B cell (primary cell): ENCODE measurements at places on chromosomes 6 and 20.

DNA sequence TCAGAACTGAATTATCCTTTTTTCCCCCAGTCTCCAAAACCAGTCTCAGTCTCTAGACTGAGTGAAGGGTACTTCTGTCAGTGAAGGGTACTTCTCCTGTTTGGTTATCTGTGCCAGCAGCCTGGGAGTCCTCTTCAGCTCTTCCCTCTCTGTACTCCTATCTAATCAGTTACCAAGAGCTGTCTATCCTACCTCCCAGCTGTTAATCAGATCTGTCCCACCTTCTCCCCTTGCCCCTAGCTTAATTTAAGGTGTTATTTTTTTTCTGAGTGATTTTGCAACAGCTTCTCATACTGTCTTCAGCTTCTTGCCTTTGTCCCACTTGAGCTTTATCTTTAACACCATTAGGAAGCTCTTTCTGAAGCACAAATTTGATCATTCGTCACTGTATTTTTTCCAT is 491.9 kb upstream of the SOX4 start:
- H3K27me3 ChIP-seq, result no peaks in the 10 kb centered on the region
- no peaks in the 10 kb centered on the region for H3K36me3 ChIP-seq
- H3K4me1 ChIP-seq, result peaks cover 48% of the 10 kb centered on the region
- no peak overlapping the region for H3K27ac ChIP-seq

- H3K4me1 ChIP-seq, result no peaks in the 10 kb centered on the region
- no peaks in the 10 kb centered on the region for H3K27me3 ChIP-seq
- no peak overlapping the region for H3K27ac ChIP-seq
- no peak for DNase-seq
These were observed 7.7 kb upstream of the C20orf203 start for GRCh38 chr20:32681175-32682084.

- H3K4me1 ChIP-seq, result no peaks in the 10 kb centered on the region
- DNase-seq, result no peak
- peaks cover 18% of the 10 kb centered on the region for H3K27me3 ChIP-seq
- H3K36me3 ChIP-seq, result no peaks in the 10 kb centered on the region
These were observed 27.3 kb downstream of the NR2E1 start for GRCh38 chr6:108193131-108193530.

DNA sequence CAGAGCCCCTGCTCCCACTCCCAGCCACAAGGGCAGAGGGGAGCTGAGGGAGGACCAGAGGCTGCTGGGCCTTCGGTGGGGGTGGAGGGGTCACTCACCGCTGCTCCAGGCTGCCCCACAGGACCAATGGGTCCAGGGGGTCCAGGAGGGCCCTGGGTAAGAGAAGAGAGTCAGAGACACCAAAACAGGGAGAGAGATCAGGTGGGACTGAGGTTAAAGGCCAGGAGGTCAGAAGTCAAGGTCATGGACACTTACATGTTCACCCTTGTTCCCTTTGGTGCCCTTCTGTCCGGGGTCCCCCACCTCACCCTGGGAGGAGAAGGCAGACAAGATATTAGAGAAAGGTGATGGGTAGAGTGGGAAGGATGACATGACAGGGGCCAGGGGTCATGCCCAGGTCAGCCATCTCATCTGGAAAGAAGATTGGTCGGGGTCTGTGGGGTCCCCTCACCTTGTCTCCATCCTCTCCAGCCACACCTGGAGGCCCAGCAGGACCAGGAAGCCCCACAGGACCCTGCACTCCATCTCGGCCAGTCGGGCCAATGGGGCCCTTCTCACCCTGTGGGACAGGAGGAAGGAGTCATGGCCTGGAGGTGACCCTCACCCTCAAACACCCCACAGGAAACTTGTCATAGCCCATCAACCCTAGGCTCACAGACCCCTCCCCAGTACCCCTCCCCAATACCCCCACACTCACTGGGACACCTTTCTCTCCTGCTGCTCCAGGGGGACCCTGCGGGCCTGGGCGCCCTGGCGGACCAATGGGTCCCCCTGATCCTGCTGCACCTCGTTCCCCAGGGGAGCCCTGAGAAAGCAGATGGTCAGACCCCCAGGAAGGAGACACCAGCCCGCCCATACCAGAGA is 21.0 kb downstream of the COL11A2 start:
- H3K4me3 ChIP-seq, result no peak overlapping the region
- no peaks in the 10 kb centered on the region for H3K36me3 ChIP-seq
- no peak for DNase-seq
- peaks cover 10% of the 10 kb centered on the region for H3K4me1 ChIP-seq
- peaks cover 13% of the 10 kb centered on the region for H3K27me3 ChIP-seq

GRCh38 chr6:11575408-11576033 is 38.0 kb downstream of the TMEM170B start:
- H3K4me3 ChIP-seq, result no peak overlapping the region
- no peaks in the 10 kb centered on the region for H3K27me3 ChIP-seq
- H3K4me1 ChIP-seq, result no peaks in the 10 kb centered on the region
- H3K36me3 ChIP-seq, result no peaks in the 10 kb centered on the region

- no peak overlapping the region for H3K27ac ChIP-seq
- no peak overlapping the region for H3K4me3 ChIP-seq
- no peaks in the 10 kb centered on the region for H3K36me3 ChIP-seq
These were observed 103.5 kb downstream of the SCP2D1 start for GRCh38 chr20:18916886-18917750.

GRCh38 chr20:51034476-51034875 is 11.6 kb upstream of the KCNG1 start:
- H3K27me3 ChIP-seq, result no peaks in the 10 kb centered on the region
- H3K36me3 ChIP-seq, result no peaks in the 10 kb centered on the region
- H3K27ac ChIP-seq, result peak overlapping the region; percentile 75
- peaks cover 38% of the 10 kb centered on the region for H3K4me1 ChIP-seq
- no peak overlapping the region for H3K4me3 ChIP-seq

- peak overlapping the region; percentile 54 for H3K4me3 ChIP-seq
- H3K36me3 ChIP-seq, result no peaks in the 10 kb centered on the region
- no peak overlapping the region for H3K27ac ChIP-seq
- peaks cover 9% of the 10 kb centered on the region for H3K4me1 ChIP-seq
These were observed 115.7 kb downstream of the AKAP7 start for GRCh38 chr6:131250936-131251335.

DNA sequence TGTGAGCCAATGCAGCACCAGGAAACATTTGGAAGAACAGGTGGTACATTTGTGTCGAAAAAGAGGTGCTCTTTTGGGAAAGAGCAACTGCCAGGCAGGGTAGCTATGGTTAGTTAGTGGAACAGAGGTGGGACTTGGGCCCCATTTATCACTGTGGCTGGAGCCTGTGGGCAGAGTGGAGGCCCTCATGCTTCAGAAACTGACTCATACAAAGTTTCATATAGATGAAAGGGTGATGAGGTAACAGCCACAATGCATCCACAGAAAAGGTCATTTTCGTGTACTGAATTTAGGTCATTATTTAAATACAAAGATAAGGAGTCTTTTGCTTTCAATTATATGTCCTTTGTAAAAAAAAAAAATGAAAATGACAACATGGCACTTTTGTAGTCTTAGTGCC is 76.4 kb upstream of the HS3ST5 start:
- H3K27ac ChIP-seq, result no peak overlapping the region
- H3K4me3 ChIP-seq, result no peak overlapping the region
- no peak for DNase-seq
- H3K4me1 ChIP-seq, result no peaks in the 10 kb centered on the region

DNA sequence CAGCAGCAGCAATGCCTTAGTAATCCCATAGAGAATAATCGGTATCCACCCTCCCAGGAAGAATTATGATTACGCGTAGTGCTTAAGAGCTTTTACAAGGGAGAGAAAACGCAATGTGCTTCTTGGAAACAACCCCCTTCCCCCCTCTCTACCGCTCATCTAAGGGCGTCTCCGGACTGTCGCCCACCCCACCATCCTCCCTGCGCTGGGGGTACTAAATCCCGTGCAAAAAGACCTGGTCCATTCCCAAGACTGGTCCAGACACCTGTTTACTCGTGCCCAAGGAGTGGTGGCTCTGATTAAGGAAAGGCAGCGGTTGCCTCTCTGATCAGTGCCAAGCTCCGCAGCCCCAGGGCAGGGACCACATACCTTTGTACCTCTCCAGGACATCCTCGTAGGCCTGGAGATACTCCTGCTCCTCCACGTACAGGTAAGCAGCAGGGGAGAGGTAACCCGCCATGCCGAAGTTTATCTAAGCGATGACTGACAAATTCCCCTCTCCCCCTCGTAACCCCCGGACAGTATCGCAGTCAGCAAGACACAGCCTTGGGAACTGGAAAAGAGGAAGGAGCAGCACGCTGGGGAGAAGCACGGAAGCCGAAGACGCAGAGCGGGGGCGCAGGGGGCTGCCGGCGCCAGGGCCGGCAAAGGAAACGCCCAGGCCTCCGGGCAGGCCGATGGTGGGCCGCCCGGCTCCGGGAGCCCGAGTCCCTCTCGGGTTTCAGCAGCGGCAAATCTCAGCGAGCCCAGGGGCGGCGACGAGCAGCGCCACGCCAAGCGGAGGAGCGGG is 112.0 kb upstream of the BEND6 start:
- no peaks in the 10 kb centered on the region for H3K27me3 ChIP-seq
- no peak overlapping the region for H3K27ac ChIP-seq
- peak; percentile 7 for DNase-seq
- H3K4me1 ChIP-seq, result peaks cover 12% of the 10 kb centered on the region
- peak overlapping the region; percentile 41 for H3K4me3 ChIP-seq

GRCh38 chr6:90098001-90098531 is 198.6 kb downstream of the BACH2 start:
- peaks cover 4% of the 10 kb centered on the region for H3K36me3 ChIP-seq
- no peak overlapping the region for H3K27ac ChIP-seq
- H3K27me3 ChIP-seq, result no peaks in the 10 kb centered on the region
- peaks cover 74% of the 10 kb centered on the region for H3K4me1 ChIP-seq
- DNase-seq, result no peak

GRCh38 chr20:52800734-52801627 is 171.2 kb upstream of the TSHZ2 start:
- H3K4me1 ChIP-seq, result no peaks in the 10 kb centered on the region
- DNase-seq, result no peak
- no peak overlapping the region for H3K27ac ChIP-seq
- H3K27me3 ChIP-seq, result no peaks in the 10 kb centered on the region

DNA sequence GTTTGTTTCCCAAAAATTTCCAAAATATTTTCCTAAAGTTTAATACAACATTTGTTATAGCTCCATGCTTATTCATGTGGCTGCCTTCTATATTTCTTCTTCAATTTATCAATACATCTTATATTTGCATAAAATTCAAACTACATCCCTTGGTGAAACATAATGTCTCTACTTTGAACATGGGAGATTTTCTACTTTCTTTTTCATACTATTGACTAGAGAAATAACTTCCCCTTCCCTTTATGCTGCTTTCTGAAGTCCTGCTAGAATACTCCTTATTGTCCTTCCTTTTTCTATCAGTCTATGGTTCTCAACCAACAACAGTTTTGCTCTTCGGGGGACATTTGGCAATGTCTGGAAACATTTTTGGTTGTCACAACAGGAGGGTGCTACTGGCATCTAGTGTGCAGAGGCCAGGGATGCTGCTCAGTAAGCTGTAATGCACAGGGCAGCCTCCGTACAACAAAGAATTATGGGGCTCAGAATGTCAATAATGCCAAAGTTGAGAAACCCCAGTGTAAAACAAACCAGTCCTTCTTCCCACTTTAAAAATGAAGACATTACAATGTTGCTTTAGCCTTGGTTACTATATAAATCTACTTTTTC is 29.9 kb downstream of the MKKS start:
- H3K27me3 ChIP-seq, result no peaks in the 10 kb centered on the region
- no peaks in the 10 kb centered on the region for H3K4me1 ChIP-seq
- no peak overlapping the region for H3K4me3 ChIP-seq
- DNase-seq, result no peak
- peaks cover 9% of the 10 kb centered on the region for H3K36me3 ChIP-seq

DNA sequence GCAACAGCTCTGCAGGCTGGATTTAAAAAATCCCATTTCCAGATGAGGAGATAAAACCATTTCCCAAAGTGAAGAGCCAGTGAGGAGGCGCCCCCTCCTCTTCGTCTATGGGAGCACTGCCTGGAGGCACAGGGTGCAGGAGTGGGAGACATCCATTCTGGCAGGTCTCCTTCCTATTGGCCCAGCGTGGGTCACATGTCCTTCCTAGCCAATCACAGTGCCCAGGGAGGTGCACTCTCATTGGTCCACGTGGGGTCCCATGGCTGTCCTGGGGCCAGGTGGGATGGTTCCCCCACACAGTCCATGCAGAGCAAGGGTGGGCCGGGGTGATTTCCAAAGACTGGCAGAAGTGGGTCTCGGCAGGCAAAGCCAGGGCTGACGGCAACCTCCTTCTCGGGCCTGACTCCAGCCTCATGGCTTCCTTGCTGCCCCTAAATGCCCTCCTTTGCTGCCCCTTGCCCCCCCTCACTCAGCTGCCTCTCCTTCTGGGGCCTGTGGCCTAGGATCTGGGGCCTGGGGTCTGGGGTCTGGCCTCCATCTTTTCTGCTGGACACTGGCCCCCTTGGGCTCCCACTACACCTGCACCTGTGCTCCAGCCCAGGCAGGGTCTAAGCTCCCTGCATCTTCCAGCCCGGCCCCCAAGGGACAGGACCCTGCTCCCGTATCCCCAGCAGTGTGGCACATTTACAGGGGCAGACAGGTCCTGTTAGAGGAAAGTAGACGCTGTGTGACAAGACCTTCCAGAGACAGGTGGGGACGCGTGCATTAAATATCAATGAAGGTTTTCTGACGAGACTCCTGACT is 231.7 kb downstream of the TAF4 start:
- no peak overlapping the region for H3K27ac ChIP-seq
- H3K36me3 ChIP-seq, result no peaks in the 10 kb centered on the region
- DNase-seq, result no peak
- no peaks in the 10 kb centered on the region for H3K4me1 ChIP-seq

GRCh38 chr20:33415948-33416347 is 14.6 kb upstream of the CDK5RAP1 start:
- H3K4me3 ChIP-seq, result no peak overlapping the region
- no peaks in the 10 kb centered on the region for H3K4me1 ChIP-seq

GRCh38 chr20:51597389-51598231 is 55.1 kb upstream of the NFATC2 start:
- no peaks in the 10 kb centered on the region for H3K27me3 ChIP-seq
- H3K4me1 ChIP-seq, result peaks cover 19% of the 10 kb centered on the region
- no peak overlapping the region for H3K4me3 ChIP-seq
- no peak for DNase-seq
- no peak overlapping the region for H3K27ac ChIP-seq
- H3K36me3 ChIP-seq, result no peaks in the 10 kb centered on the region

DNA sequence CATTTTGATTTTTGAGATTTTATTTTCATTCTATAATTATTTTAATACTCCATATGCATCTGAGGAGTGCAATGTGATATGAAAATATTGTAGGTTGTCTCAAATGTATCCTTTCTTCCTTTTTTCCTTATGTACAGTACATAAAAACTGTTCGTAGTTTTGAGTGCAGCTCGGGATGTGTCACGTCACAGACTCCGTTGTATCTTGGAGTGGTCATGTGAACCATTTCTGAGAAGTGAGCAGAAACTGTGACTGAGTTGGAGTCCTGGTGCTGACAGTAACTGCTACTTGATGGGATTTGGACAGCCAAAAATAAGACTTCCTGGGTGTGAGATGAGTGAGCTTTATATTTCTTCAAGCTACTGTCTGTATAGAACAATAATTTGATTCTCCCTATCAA is 761.4 kb upstream of the MAN1A1 start:
- no peaks in the 10 kb centered on the region for H3K36me3 ChIP-seq
- no peak for DNase-seq
- no peak overlapping the region for H3K4me3 ChIP-seq
- no peak overlapping the region for H3K27ac ChIP-seq
- no peaks in the 10 kb centered on the region for H3K27me3 ChIP-seq
